NCI-H146 (cell line): ENCODE measurements at places on chromosomes 16 and 17.
A peak's percentile ranks its signal among the peaks of the same experiment; 100 is the strongest.

DNA sequence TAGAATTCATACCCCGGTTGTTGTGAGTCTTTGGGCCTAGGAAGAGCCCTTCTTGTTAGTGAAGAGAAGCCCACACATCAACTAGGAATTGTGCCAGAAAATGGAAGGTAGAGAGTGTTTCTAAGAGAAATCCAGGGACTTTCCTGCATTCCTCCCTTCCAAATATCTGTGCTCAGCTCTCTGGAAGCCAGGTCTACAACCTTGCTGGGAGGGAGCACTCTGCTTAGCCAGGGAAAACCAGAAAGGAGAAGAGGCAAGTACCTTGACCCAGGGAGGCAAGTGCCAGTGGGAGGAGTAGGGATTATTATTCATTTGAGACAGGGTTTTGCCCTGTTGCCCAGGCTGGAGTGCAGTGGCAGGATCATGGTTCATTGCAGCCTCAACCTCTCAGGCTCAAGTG, 48.4 kb upstream of the TAC4 start:
- DNase-seq: no peak

- peak; percentile 78 for DNase-seq
These were observed 2.4 kb upstream of the SOCS7 start for GRCh38 chr17:38349097-38349730.

DNA sequence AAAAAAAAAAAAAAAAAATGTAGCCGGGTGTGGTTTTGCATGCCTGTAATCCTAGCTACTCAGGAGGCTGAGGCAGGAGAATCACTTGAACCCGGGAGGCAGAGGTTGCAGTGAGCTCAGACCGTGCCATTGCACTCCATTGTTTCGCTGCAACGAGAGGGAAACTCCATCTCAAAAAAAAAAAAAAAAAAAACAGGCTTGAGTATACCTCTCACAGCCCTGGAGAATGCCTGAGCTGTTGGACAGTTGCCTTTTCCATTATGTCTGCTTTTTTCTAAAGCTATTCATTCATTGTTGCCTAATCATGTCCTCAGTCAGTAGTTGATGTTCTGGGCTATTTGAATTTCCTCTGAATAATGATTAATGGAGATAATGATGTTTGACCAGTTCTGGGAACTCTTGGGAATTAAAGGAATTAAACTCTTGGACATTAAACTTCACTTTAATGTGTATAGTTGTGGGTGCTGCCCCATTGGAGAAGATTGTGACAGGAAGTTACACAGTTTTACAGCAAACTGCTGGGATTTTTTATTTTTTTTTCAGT, 11.8 kb downstream of the HMOX2 start:
- no peak for DNase-seq

GRCh38 chr17:81983639-81984373, 6.4 kb downstream of the ASPSCR1 start:
- DNase-seq: no peak

DNA sequence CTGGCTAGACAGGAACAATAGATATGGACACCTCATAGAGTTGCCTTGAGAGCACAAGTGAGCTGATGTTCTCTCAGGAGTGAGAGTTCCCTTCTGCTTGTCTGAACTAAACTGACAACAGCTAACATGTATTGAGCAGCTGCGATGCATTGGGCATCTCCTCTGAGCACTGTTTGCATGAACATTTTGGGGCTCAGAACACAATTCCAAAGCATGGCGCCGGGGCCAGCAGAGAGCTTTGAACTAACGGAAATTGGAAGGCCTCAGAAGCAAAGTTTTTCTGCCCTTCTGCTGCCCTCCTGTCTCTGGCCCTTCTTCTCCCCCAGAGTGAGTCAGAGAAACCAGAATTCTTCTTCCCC, 38.1 kb downstream of the TRPV2 start:
- no peak for DNase-seq

- DNase-seq: no peak
These were observed 79.3 kb downstream of the ABCC12 start for GRCh38 chr16:48076455-48077012.

DNA sequence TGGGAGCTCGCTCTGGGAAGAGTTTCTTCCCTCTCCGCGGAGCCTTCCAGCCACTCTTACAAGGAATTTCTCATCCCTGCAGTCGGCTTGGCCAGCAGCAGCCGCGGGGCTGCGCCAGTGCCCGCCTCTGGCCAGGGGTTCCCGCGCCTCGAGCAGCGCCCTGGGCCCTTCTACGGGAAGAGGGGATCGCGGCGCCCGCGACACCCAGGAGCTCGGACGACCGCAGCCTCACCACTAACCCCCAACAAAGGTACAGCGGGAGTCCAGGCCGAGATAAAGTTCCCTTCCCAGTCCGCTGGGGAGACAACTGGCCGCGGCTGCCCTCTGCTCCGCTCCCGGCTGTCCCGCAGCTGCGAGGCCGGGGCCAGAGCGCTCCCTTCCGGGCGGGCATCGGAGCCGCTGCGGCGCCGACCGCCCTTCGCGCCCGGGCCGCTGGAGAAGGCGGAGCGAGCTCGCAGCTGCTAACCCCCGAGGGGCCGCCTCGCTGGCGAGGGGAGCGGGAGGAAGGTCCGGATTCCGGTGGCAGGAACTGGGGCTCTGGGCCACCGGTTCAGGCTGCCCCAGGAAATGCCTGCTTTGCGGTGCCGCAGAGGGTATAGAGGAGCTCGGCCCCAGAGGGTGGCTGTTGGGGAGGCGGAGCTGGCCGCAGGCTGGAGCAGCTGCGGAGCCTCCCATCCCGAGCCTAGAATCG, 3.6 kb upstream of the HS3ST3B1 start:
- DNase-seq: no peak

DNA sequence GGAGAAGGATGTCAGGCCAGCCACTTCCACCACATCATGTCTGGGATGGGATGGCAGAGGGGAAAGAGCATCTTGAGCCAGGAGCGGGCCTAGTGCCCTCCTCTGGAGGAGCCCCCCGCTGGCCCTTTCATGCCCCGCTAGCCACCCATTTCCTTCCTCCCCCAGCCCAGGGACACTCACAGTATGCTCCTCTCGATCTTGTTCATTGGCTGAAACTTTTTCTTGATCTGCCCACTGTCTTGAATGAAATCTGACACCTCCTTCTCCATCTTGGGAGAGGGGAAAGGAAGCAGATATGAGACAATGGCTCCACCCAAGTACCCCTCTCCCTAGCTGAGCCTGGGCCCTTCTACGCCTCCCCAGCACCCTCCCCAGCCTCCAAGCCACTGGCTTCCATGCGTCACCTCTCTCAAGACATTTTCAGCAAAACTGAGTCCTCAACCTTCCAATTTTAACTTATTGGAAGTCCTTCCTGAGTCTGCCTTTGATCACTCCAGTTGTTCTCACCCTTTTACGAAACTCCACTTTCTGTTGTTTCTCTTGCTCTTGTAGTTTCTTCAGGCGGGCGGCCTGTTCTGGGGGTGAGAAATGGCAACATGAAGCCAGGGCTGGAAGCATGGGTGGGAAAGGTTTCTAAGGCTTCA, 7.2 kb downstream of the SPAG7 start:
- no peak for DNase-seq
